EH (cell line): ENCODE measurements at places on chromosomes 5 and 9.

DNA sequence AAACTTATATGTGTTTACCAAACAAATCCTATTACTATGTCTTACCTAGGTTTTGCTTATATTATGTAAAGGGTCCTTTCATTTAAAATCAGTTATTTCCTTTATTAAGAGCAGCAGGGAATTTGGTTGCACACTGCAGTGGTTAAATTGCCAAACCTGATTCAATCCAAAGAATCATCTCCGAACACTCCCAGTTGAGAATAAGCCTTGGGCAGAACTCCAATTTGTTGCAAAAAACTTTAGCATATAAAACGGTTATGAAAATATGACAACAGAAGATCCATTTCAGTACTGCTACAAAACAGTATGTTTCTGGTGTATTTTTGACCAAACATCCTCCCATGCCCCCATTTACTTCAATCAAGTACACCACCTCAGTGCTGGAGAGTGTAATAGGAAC is 587.0 kb upstream of the GRAMD2B start:
- no peak for DNase-seq

DNA sequence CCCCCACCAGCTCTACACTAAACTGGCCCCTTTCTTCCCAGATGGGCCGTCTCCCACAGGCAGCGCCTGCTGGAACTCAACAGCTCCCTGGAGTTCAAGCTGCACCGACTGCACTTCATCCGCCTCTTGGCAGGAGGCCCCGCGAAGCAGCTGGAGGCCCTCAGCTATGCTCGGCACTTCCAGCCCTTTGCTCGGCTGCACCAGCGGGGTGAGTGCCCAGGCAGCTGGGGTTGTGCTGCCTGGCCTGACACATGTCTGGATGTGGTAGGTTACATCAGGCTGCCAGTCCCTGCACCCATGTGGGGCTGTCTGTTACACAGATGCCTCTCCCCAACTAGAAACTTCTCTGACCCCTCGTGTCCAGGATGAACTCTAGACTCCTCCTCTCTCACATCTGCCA is 9.8 kb downstream of the NHP2 start:
- no peak for DNase-seq

DNA sequence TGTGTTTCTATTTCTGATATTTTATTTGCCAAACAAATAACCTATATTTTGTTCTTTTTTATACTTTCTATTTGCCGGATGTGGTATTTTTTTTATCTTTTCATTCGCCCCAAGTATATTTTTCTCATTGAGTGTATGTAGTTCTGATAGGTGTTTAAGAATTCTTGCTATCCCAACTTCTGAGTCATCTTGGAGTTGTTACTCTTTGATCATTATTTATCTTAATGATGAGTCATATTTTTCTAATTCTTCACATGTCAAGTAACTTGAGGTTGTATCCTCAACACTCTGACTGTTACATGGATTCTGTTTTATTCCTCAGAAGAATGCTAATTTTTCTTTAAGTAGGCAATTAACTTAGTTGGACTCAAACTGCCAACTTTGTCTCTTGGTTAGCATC is 498.1 kb downstream of the TLE1 start:
- no peak for DNase-seq

- peak; percentile 71 for DNase-seq
Observed at GRCh38 chr5:43601454-43602260, 1.3 kb upstream of the NNT start.

GRCh38 chr5:45694971-45695803 is 993 bp downstream of the HCN1 start:
- no peak for DNase-seq

DNA sequence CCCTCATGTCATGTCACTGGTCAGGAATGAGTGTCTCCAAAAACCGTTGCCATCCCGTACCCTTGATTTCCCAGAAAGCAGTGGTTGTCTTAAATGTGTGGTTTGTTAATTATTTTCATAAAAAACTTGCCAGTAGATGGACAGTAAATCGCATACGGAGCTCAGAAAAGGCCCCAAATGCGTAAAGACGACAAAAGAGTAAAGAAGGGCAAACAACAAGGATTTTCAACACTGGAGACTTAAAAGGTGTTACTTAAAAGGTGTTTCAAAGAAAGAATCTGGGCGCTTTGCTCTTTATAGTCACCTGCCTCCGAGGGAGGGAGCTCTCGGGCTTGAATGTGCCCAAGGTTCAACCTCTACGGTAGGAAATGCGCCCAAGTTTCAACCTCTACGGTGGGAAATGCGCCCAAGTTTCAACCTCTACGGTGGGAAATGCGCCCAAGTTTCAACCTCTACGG is 734 bp downstream of the KIF27 start:
- DNase-seq, result no peak
